ENCODE measurements at places on chromosomes 7 and 10.

GRCh38 chr7:155223503-155223902 is 74.2 kb upstream of the INSIG1 start:
- DNase-seq = no peak

DNA sequence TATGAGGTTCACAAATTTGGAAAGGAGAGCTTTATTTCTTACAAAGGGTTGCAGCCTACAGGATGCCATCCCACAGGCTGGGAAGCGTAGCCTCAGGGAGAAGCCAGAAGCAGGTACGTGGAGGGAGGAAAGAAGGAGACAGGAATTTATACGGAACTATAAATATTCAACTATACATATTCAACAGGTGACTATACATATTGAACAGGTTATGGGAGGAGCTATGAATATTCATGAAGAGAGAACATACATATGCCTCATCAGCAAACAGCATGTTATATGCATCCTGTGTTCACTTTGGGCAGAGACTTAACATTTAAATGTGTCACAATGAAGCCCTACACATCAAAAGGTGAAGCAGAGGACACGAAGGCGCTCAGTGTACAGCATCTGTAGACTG is 40.5 kb upstream of the LMTK2 start:
- DNase-seq = no peak

- no peak for DNase-seq
Observed at GRCh38 chr7:95976369-95977060, 204.2 kb downstream of the DYNC1I1 start.

DNA sequence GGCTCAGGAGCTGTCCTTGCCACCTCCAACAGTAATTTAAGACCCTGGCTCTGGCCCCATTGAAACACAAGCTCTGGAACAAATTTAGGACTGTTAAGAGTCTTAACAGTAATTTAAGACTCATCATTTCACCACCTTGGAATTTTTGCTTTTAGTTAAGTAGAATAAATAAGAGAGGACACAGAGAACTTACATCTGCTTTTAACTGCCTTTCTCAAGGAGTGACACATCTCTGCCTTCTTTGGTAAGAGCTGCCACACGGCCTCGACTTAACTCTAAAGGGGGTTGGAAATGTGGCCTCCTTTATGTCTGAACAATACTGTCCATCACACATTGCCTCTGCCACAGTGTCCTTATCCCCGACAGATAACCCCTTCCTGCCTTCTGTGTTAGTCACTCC is 77.9 kb downstream of the HERPUD2 start:
- DNase-seq = no peak

GRCh38 chr7:30761214-30762156 is 9.6 kb downstream of the INMT start:
- no peak for DNase-seq

DNA sequence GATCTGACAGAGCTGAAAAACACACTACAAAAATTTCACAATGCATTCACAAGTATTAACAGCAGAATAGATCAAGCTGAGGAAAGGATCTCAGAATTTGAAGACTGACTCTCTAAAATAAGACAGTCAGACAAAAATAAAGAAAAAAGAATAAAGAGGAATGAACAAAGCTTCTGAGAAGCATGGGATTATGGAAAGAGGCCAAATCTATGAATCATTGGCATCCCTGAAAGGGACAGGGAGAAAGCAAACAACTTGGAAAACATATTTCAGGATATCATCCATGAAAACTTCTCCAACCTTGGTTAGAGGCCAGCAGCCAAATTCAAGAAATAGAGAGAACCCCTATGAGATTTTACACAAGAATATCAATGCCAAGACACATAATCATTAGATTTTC is 804.8 kb upstream of the IGFBP3 start:
- no peak for DNase-seq

DNA sequence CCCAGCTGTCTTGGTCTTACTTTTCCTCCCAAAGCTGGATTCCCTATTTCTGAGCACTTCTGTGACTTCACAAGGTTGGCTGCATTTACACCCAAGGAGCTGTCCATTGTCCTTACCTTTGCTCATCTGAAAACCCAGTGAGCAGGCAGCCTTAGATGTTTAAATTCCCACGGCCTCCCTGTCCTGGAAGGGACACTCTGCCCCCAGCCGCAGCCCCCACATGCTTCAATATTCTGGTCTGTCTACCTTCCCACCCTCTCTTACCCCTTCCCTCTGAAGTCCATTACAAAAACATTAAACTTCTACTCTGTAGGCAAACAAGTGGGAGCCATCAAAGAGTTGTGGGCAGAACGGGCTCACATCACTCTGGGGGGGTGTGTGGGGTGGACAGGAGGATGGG is 73.8 kb upstream of the EFCAB10 start:
- DNase-seq = peak; percentile 93
